NCI-H2081 (cell line): ENCODE measurements at places on chromosomes 1 and 21.
A peak's percentile ranks its signal among the peaks of the same experiment; 100 is the strongest.

- no peak for DNase-seq
These were observed 57.8 kb downstream of the RUNX3 start for GRCh38 chr1:24872061-24872850.

DNA sequence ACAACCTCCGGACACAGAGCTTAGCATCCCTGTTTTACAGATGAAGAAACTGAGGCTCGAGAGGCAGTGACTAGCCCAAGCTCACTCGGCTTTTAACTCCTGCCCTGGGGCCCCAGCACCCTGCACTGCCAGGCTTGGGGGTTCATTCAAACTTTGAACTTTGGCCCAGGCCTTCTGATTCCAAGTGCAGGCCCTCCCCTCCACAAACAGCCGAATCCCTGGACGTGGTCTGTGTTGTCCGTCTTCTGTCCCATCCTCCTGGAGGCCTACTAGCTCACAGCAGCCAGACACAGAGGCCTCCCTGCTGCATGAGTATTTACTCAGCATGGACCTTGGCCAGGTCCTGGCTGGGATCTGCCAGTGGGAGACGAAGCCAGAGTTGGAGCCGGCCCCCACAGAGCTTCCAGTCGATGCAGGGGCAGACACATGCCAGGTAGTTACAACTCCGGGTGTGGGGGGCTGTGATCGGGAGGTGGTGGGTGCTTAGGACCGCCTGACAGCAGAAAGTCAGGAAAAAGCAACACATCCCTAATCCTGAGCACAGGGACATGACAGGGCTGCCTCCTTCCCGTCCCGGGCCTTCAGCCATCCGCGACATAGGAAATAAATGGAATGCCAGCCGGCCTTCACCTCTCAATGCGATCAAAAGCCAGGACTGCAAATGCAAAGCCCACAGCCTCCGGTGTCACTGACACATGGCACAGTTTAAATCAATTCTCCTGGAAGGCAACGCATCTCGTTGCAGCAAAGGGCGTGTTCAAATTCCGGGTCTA is 7.4 kb downstream of the IFFO2 start:
- no peak for DNase-seq

DNA sequence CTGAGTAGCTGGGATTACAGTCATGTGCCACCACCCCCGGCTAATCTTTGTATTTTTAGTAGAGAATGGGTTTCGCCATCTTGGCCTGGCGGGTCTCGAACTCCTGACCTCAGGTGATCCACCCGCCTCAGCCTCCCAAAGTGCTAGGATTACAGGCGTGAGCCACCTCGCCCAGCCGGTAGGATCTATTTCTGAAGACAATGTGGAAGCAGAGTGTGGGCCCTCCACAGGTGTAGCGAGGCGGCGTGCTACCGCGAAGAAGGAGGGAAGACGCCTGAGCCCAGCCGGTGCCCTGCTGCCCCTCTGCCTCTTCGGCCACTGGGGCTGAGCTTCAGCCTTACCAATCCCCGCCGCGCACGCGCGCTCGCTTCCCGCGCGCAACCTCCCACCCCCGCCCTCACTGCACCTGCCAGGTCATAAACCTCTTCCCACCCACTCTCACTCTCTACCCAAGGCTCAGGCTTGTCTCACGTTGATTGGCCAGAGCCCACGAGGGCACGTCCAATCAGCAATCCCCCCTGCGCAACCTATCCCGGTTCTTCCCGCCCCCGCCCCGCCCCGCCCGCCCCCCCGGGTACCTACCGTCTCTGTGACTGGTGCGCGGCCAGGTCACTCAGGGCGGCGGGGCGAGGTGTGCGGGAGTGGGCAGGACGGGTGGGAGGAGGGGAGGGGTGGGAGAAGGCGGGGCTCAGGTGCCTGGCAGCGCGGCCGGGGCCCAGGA is 409 bp upstream of the HOOK1 start:
- peak; percentile 97 for DNase-seq

GRCh38 chr1:225511828-225512381 is 84.1 kb upstream of the LBR start:
- no peak for DNase-seq

DNA sequence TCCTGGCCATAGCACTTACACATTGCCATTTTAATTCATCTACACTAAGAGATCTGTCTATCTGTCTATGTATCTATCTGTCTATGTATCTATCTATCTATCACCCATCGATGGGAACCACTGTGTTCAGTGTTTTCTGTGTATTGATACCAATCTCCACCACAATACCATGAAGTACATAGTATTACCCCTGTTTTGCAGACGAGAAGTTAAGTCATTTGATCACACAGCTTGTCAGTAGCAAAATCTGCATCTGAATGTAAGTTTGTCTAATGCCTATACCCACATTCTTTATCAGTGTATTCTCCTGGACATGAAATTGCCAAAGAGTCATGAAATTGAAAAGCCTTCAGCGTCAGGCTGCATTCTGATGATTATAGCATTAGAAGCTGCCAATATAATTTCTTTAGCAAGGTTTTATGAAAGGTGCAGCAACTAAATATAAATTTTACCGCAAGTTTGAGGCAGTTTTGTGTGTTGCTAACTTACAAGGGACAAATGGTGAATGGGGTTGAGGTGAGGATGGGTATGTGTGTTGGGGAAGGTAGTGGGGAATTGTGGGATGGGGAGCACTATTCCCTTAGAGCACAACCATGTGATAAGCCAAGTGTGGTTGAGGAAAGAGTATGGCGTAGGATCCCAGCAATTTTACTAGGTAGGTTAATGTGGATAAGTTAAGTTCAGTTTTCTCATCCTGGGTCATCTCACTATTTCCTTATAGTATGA is 24.2 kb downstream of the SLAMF1 start:
- no peak for DNase-seq

- DNase-seq = peak; percentile 83
These were observed 12.0 kb upstream of the KCNE2 start for GRCh38 chr21:34351786-34352241.

DNA sequence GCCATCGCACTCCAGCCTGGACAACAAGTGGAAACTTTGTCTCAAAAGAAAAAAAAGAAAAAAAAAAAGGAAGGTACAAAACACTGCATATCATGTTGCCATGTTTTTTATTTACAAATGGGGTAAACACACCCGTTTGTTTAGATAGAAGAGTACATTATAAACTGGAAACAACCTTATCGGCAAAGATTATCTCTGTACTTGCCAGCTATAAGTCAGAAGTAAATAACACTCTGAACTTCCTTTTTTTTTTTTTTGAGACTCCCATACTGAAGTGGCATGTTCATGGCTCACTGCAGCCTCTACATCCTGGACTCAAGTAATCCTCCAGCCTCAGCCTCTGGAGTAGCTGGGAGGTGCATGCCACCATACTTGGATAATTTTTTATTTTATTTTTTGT is 21.9 kb downstream of the USP48 start:
- no peak for DNase-seq

DNA sequence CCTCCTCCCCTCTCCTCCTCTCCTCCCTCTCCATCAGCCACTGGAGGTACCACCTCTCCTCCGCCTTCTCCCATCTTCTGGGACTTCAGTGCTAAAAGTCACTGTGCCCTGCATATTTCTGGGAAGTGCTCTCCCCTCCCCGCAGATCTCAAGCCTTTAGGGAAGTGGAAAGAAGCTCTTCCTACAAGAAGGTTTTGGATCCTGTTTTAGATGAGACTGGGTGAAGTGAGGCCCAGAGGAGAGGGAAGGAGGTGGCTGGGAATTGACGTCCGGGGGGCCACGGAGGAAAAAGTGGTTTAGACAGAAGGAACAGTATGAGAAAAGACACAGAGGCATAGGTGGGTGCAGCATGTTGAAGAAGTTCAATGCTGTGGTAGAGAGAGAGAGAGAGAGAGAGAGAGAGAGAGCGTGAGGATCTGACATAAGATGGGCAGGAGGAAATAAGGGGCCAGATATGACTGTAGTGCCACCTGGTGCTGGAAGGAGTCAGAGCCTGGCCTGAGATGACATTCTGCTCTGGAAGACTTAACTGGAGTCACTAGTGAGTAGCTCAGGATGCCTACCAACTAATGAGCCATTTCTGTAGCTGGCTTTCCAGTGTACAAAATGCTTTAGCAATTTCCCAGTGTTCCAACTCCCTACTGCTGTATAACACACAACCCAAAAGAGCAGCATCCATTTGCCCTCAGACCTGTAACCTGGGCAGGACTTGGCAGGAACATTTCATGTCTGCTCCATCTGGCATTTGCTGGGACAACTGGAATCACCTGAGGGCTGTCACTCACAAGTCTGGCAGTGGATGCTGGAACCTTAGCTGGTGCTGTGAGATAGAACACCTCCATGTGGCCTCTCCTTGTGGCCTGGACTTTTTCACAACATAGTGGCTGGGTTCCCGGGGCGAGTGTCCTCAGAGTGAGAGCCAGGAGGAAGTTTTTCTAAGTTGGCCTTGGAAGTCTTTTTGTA is 16.6 kb upstream of the ZSCAN20 start:
- DNase-seq = peak; percentile 61
